ENCODE measurements at places on chromosomes 13 and 19.

DNA sequence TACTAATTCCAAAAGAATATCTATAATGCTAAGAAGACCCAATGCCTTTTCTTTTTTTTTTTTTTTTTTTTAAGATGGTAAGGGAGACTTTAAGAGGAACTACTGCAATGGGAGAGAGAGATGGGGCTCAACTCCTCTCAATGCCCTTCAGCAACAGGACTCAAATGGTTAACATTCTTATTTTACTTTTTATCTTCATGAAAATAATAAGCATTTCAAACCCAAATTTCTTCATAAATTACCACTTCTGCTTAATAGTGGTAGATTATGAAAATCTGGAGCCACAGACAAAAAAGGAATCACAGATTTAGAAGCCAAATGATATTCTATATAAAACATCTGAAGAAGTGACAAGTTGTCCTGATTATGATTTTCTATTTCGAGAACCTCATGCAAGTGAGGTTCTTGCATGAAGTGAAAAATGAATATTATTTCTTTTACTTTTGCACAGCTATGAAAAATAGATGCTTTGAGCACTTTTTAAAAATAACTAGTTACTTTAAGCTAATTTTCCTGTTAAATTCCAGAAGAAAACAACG lies 74.2 kb downstream of the SERP2 start:
- DNase-seq, result no peak

DNA sequence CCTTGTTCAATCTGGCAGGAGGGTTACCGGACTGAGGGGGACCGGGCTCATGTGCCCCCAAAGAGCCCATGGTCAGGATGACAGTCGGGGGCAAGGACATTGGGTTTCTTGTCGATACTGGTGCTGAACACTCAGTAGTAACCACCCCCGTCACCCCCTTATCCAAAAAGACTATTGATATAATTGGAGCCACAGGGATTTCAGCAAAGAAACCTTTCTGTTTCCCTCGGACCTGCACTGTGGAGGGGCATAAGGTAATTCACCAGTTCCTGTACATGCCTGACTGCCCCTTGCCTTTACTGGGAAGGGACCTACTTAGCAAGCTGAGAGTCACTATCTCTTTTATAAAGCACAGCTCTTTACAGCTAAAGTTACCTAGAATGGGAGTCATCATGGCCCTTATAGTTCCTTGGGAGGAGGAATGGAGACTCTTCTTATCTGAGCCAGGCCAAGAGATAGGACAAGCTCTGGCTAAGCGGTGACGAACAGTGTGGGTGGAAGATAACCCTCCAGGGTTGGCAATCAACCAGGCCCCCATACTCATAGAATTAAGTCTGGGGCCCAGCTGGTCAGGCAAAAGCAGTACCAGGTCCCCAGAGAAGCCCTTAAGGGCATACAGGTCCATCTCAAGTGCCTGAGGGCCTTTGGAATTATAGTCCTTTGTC lies 603.7 kb downstream of the UQCRFS1 start:
- no peak for DNase-seq

DNA sequence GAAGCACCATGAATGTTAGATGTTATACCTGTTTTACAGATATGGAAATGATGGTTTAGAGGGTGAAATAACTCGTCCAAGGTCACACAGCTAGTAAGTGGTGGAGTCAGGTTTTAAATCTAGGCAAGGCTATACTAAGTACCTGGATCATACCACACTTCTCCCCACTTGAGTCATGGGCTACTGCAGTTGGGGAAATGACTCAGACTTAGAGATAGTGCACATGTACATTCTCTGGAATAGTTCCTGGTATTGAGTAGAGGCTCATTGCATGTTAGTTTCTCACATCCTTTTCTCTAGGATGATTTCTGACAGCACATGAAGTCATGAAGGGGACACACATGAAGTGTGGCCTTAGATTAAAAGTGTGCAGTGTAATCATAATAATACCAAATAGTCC lies 76.2 kb upstream of the TNFSF11 start:
- DNase-seq, result peak; percentile 69

DNA sequence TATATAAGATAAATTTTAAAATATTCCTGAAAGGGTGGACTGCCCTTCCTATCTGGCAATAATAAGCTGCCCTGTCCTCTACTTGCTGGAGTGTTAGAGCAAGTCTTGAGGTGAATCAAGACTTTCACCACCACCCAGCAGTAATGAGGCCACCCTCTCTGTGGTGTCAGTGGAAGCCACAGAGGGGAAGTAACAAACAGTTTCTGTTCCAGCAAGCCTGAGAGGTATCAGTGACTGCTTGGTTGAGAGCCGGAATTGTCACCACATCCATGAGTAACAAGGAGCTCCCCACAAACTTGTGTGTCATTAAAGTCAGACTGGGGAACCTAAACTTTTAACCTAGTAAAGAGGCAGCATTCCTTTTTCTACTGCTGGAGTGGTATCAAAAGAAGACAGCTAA lies 532.7 kb upstream of the SPRY2 start:
- DNase-seq, result no peak

DNA sequence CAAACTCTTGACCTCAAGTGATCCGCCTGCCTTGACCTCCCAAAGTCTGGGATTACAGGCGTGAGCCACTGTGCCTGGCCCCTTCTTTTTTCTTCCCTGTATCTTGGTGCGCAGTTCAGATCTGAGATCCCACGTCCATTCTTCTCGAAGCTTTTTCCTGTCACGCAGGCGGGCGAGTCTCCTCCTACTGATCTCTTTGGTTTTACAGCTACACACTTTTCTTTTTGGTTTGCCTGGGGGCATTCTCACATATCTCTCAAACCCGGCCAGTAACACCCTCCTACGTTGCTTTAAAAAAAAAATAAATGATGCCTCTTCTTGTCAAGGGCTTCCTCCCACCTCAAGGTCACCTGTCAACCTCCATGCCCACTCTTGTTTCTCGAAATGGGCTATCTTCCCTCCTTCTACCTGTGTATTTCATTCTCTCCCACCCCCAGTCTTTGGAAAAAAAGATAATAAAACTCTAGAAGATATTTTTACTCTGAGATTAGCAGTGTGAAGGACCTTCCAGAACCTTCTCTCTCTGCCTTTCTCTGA lies 12.1 kb downstream of the TMPRSS9 start:
- no peak for DNase-seq

- no peak for DNase-seq
Observed at GRCh38 chr13:51683597-51683996, 99.3 kb downstream of the WDFY2 start.

- peak; percentile 69 for DNase-seq
Observed at GRCh38 chr13:41561170-41561569, 103.8 kb downstream of the RGCC start.

DNA sequence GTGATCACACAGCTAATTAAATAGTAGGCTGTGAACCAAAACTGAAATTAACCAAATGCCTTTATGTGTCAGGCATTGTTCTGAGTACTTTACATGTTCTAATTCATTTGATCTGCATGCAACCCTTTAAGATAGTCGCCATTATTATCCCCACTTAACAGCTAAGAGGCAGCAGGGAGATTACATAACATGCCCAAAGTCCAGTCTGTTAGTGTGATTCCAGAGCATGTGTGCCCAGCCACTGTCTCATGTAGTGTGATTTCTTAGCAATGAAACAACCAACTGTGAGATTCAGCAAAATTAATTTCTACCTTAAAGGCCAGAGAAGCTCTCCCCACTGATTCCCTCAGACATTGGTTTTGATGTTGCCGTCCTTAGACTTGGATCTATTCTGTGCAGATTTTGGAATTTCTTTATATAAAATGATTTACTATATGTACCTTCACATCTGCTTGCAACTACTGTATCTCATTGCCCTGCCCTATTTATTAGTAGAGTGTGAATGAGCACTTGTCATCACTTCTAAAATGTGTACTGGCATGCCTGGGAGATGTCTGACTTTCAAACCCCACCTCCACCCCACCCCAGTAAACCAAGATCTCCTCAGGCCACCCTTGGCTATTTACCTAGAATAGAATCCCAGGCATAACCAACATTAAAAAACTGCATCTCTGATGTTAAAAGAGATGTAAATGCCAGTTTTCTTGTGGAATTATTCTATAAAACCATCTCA lies 41.2 kb downstream of the POLR1D start:
- DNase-seq, result no peak

DNA sequence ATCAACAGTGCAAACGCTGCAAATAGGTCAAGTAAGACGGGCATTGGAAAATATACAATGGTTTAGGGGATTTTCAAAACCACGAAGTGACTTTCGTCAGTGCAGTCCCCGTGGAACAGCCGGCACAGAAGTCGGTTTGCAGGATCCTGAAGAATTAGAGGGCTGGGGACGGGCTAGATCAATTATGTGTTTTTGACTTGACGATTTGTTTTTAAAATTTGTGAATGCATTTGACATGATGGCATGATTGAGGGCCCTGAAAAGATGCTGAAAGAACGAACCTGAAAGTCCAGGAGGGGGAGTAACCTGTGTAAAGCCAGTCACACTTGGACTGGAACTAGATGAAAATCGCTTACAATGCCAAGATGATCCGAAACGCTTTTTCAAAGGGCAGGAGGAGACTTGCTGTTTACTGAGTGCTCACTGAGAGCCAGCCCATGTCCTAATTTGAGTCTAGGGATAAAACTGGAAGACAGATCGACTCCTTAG lies 8.9 kb upstream of the DGKH start:
- no peak for DNase-seq

DNA sequence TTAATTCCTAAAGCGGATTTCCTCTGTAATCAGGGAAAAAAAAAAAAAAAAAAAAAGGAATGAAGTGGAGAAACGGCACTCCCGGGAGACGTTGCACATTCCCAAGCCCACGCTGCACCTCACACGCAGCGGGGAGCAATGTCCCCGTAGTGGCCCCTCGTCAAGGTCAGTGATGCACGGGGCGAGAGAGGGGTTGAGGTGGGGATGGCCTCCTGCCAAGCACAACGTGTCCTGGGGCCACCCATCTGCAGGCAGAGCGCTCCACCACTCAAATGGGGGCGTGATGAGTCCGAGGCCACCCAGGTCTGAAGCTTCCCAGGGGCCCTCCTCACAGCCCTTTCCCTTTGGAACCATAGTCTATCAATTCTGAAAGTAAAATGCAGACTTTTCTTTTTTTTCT lies 15.1 kb downstream of the PLK5 start:
- DNase-seq, result peak; percentile 3

GRCh38 chr13:97914540-97914939 lies 38.9 kb upstream of the IPO5 start:
- peak; percentile 59 for DNase-seq

GRCh38 chr19:1084024-1084868 lies 10.9 kb downstream of the POLR2E start:
- no peak for DNase-seq

- DNase-seq, result no peak
Observed at GRCh38 chr13:80145171-80145690, 195.7 kb downstream of the SPRY2 start.

DNA sequence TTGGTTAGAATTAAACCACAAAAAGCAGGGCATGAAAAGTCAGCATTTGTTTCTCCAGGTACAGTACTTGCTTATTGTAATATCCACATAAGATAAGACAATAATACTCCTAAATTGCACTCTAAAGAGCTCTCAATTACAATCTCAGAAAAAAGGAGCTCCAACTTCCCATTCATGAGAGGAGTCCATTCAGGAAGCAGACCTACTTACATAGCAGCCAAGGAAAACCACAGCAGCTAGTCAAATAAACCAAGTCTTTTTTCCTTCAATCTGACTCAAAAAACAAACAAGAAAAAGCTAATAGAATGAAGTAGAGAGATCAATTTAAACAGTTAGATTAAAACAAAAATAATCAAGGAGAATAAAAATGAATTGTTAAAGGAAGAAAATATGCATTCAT lies 885.2 kb upstream of the SLITRK6 start:
- DNase-seq, result no peak

- peak; percentile 10 for DNase-seq
Observed at GRCh38 chr19:33558856-33559255, 37.3 kb upstream of the PEPD start.

Measured in fibroblast of upper back skin (primary cell).